Stimulated activated CD8-positive, alpha-beta memory T cell treated with anti-CD3 and anti-CD28 coated beads, Interleukin-7, amount 100 ng/mL, for 1 hour (primary cell): ENCODE measurements at places on chromosomes 7 and 10.

DNA sequence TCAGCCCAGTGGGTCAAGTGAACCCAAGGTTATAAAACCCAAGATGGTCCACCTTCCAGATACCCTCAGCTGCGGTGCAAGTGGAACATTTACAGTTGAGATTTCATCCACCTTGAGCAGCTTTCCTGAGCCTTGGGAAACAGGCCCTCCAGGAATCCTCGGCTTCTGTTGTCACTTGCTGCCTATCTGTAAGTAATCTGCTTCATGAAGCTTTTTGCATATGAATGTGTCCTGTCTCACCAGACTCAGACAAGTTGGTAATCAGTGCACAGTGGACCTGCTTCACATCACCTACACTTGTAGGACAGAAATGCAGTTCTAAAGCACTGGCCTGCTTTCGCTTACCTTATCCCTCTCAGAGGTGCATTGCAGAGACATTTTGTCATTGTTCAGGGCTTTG is 80.3 kb downstream of the FAM185A start:
- no peak for DNase-seq

DNA sequence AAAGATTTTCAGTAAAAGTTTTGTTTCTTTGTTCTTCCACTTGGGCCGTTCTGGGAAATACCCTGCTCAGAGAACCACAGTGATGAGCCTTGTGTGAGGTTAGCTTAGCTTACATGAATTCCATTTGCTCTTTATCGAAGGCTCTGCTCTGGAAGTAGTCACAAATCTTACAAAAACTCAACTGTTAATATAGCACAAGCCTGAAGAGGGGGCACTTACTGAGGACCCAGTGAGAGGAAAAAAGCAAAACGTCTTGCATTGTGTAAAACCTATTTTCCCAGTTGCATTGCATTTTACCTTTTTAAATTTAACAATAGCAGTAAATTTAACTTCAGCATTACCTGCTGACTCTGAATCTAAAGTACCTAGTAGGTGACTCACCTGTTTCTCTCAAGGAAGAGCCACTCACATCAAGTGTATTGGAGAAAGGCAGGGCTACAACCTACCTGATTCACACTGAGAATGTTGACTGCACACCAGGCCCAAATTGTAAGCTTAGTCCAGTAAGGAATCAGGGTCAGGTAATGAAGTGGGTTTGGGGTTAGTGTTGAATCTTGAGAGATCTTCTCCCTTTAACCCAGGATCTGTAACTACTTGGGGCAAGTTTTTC is 42.3 kb downstream of the PPP1R17 start:
- DNase-seq, result no peak

GRCh38 chr10:101568054-101568745 is 19.9 kb downstream of the POLL start:
- no peak for DNase-seq

DNA sequence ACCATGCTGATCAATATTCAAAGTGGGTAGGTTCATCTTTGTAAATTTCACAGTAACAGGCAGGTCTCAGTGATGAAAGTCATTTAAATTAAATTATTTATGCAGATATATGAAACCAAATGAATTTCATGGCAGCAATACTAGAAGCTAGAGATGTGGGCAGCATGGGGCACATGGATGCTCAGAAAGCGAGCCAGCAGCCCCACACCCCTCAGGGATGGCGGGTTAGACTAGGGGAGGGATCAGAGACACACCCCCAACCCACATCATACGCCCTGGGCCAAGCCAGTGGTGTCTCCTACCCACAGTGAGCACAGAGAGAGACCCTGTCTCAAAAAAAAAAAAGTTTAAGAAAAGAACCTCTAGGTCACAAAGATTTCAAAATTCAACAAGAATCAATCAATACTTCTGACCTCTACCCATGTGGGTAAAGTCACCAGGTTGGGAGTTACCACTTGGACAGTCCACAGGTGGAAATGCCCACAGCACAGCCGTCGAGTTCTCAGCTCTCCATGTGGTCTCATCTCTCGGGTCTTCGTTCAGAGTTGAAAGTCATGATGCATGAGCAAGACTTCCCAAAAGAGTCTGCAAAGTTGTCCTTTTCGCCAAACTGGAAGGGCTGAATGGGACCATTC is 79.3 kb upstream of the PPP2R2D start:
- DNase-seq, result no peak

DNA sequence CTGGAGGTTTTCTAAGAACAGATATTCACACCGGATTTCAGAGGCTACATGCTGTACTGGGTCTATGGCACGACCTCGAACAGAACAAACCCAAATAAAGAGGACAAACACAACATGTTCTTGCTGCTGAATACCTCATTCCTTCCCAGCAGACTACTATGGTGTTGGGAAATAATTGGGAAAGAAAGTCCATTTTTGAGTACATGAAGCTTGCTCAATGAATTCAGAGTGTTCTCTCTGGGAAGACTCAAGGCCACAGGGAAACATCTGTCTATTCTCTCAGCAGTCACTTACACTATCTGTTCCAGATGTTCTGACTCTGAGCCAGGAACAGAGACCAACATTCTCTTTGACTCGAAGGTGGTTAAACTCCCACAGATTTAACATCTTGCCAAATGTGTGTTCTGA is 30.9 kb downstream of the LAMB1 start:
- no peak for DNase-seq

GRCh38 chr7:5230265-5231067 is 40.4 kb downstream of the WIPI2 start:
- no peak for DNase-seq

GRCh38 chr10:119496273-119496672 is 46.2 kb downstream of the RGS10 start:
- DNase-seq, result no peak

DNA sequence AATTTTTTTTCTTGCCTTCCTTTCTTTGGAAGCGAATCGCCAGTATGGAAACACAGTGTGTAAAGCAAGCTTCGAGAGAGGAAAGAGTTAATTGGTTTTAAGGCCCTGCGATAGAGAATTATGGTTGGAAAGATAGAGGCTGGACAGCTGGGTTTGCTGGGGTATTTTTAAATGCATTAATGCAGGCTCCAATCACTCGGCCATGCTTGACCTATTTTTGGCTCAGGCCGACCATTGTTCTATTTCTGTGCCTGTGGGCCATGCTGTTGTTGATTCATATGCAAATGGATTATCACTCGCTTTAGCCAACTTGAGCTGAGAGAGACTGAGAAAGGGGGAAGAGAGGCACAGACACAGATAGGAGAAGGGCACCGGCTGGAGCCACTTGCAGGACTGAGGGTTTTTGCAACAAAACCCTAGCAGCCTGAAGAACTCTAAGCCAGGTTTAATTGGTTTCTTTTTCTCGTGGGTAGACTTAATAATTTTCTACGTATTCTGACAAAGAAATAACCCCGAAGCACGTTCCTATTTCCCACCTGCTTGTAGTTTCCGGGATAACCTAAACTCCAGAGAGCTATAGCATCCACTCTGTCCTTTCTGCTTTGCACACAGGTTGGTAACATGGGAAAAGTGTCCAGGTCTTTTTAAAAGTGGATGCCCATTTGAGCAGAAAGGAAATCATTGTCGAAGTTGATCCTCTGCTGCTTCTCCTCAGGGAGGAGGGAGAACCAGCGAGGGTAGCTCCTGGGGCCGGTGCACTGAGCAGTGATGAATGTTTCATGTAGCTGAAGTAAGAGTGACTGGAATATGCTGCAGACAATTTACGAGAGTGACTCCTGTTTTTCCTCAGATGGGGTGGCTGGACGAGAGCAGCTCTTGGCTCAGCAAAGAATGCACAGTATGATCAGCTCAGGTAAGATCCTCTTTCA is at the start of gene HDAC9:
TSS of gene HDAC9 (plus strand) at position 338 of the 929 bp plus-strand sequence. CDS start at position 892, 554 bp downstream.
- DNase-seq, result no peak

DNA sequence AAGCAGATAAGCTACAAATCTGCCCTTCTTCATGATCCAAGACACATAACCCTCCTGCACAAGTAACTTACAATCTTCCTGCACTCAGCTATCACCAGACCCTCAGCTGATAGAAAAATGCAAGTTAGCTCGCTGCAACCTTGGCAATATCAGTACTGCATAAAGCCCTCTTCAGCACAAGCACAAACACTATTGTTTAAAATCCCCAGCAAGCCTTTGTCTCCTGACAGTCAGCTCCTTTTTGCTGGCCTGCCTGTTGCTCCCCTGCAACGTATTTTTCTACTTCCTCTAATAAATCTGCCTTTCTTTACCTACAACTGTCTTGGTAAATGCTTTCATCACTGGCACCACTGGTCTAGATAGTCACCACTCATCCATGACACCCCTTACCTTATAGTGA is 59.8 kb downstream of the BAMBI start:
- no peak for DNase-seq
